Activated CD8-positive, alpha-beta T cell treated with anti-CD3 and anti-CD28 coated beads for 36 hours (primary cell): ENCODE measurements at places on chromosomes 1 and 21. TPM values are rescaled to one million over a fixed set of nuclear protein-coding genes. Genes with fewer than 3 reads are reported as not detected.

The AMY2A gene
- total RNA-seq: not detected

DNA sequence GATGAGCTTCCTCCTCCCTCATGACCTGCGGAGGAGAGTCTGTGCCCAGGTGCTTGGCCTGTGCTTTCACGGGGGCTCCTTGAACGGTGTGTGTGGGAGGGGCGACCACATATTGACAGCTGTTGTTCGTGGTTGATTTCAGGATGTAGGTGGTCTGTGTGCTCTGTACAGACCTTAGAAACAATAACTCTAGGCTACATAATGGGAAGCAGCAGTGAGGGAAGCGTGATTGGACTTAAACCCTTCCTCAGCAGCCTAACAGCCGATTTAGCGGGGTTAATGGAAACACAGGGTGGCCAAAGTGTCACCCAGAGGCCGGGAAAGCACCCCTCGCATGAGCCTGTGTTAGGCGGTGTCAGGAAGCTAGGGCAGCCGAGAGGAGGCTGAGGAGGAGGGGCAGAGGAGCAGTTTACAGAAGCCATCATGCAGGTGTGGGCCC is 56.0 kb downstream of the TBCE start:
- H3K27ac ChIP-seq: peak overlapping the region; percentile 54
- no peaks in the 10 kb centered on the region for H3K27me3 ChIP-seq
- H3K4me1 ChIP-seq: peaks cover 27% of the 10 kb centered on the region
- peak overlapping the region; percentile 18 for H3K4me3 ChIP-seq

- H3K27me3 ChIP-seq: no peaks in the 10 kb centered on the region
- peaks cover 6% of the 10 kb centered on the region for H3K36me3 ChIP-seq
- H3K4me1 ChIP-seq: peaks cover 75% of the 10 kb centered on the region
- H3K27ac ChIP-seq: peak overlapping the region; percentile 92
These were observed 17.2 kb downstream of the JAK1 start for GRCh38 chr1:64948905-64949833.

DNA sequence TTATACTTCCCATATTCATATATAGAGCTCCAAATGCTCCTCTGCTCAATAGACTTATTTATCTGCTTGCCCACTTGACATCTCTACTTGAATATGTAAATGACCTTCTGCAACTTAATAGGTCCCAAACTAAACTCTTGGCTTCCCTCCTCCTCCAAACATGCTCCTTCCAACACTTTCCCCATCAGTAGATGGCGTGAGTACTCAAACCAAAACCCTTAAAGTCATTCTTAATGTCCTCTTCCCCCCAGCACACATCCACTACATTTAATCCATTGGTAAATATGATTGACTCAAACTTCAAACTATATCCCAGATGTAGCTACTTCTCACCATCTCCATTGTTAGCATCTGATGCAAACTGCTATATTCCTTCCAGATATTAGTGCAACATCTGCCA is 48.5 kb upstream of the PBX1 start:
- H3K27me3 ChIP-seq: no peaks in the 10 kb centered on the region
- H3K4me1 ChIP-seq: no peaks in the 10 kb centered on the region
- DNase-seq: no peak
- no peak overlapping the region for H3K27ac ChIP-seq
- H3K36me3 ChIP-seq: no peaks in the 10 kb centered on the region
- H3K4me3 ChIP-seq: no peak overlapping the region

- no peak for DNase-seq
- H3K4me3 ChIP-seq: no peak overlapping the region
- H3K27me3 ChIP-seq: no peaks in the 10 kb centered on the region
- no peaks in the 10 kb centered on the region for H3K4me1 ChIP-seq
- no peak overlapping the region for H3K27ac ChIP-seq
These were observed 746.5 kb downstream of the USP25 start for GRCh38 chr21:16476056-16476825.

- H3K36me3 ChIP-seq: no peaks in the 10 kb centered on the region
- H3K4me1 ChIP-seq: peaks cover 4% of the 10 kb centered on the region
- no peaks in the 10 kb centered on the region for H3K27me3 ChIP-seq
- no peak overlapping the region for H3K27ac ChIP-seq
- no peak for DNase-seq
- no peak overlapping the region for H3K4me3 ChIP-seq
These were observed 22.3 kb upstream of the TMEM222 start for GRCh38 chr1:27299385-27300271.

DNA sequence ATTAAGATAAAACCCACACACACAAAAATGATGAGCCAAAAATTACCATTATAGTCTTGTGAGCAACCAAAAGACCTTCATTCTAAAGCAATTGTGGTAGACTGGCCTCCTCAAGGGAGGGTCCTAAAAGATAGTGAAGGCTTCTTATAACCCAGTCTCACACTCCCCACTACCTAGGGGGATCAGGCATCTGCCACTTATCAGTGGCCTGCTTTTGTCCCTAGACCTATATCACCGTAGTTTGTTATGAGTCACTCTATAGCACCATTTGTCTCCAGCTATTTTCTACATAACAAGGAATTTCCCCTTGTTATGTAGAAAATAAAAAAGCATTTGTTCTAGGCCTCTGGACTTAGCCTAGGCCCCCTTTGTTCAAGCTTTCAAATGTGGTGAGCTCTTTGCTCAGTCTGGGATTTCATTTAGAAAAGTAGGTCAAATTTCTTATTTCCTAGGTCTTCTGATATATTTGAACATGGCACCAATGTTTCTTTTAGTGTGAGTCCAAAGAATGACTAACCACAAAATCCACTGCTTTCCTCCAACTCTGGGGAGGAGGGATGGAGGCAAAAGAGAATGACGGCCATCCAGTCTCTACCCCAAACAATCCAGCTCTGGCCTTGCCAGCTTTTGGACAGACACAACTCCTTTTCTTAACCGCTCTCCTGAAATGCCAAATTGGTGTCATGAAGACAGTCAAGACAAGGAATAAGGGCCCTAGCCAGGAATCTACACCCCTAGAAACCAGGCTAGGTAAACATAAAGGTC is 8.9 kb downstream of the ADAR start:
- DNase-seq: no peak
- no peaks in the 10 kb centered on the region for H3K27me3 ChIP-seq
- H3K4me3 ChIP-seq: no peak overlapping the region

- no peaks in the 10 kb centered on the region for H3K27me3 ChIP-seq
- H3K27ac ChIP-seq: peak overlapping the region; percentile 81
- peak; percentile 46 for DNase-seq
- H3K36me3 ChIP-seq: peaks cover 4% of the 10 kb centered on the region
- peak overlapping the region; percentile 12 for H3K4me3 ChIP-seq
These were observed 231.0 kb upstream of the B3GALT2 start for GRCh38 chr1:193417403-193417802.

The CFH gene
- 0.38 TPM for total RNA-seq

DNA sequence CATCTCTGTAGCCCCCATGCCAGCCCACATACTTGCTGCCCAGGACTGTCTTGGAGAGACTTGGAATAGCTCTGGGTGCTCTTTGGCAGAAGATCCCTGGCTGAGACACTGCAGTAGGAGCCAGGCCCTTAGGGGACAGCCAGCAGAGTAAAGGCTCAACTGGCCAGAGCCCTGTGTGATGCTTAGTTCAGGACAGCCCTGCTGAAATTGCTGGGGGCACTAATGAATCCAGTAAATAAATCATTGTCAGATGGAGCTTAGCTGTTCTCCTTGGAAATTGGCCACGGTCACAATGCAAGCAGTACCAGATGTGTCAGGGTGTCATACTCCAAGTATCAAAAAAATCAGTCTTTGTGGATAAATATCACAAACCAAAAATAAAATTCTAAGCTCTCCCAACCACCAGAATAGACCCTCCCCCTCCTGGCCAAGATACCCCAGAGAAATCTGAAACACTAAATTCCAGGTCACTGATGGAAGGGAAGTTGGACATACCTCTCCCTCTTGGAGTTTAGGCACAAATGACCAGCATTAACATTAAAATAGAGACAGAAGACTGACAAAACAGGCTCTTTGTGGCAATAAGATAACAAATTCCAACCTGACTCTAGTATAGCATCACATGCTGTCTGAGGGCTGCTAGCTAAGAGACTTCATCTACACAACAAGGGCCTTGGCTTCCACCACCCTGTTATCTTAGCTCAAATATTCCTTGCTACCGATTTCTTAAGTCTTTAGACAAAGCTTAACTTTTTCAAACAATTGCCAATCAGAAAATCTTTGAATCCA is 83.2 kb upstream of the DNAH14 start:
- H3K4me1 ChIP-seq: no peaks in the 10 kb centered on the region
- DNase-seq: no peak
- no peak overlapping the region for H3K27ac ChIP-seq
- no peaks in the 10 kb centered on the region for H3K27me3 ChIP-seq
- H3K36me3 ChIP-seq: no peaks in the 10 kb centered on the region

- H3K27me3 ChIP-seq: peaks cover 1% of the 10 kb centered on the region
- peak; percentile 49 for DNase-seq
- peak overlapping the region; percentile 88 for H3K4me3 ChIP-seq
These were observed 841 bp downstream of the SNX27 start for GRCh38 chr1:151612501-151613281.

DNA sequence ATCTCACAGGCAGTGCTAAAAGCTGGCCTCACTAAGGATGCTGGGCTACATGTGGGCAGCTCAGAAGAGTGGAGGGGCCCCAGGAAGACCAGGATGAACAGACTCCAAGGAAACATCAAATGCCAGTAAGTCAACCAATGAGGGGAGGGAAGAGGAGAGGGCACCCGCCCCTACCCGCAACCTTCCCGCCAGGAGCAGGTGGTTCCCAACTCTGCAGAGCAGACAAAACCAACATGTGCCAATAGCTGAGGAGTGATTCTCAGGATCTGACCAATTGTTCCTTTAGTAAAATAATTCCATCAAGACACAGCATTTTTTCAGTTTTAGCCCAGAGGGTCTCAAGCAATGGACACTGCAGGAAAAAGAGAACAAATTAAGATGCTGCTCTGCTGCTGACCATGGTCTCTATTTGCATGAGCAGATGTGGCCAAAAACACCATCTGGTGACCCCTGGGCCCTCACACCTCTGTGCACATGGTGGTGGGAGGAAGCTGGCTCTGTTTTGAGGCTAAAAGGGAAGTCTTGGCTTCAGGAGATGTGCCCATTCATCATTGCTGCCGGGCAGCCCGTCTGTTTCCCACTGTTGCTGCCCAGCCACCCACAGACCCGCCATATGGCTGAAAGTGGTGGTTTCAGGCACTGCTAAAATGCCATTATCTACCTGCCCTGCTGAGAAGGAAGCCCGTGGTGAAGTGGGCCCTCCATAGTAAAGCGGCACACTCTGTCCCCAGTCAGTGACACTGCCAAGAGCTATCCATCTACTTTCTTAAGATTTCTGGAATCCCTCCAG is 231.8 kb downstream of the KCNH1 start:
- H3K4me3 ChIP-seq: no peak overlapping the region
- peaks cover 13% of the 10 kb centered on the region for H3K27me3 ChIP-seq
- H3K36me3 ChIP-seq: no peaks in the 10 kb centered on the region
- no peaks in the 10 kb centered on the region for H3K4me1 ChIP-seq
- H3K27ac ChIP-seq: no peak overlapping the region

The FASLG gene
- 7.0 TPM for total RNA-seq

The OR2T2 gene
- not detected for total RNA-seq

- H3K27me3 ChIP-seq: peaks cover 16% of the 10 kb centered on the region
- H3K4me3 ChIP-seq: no peak overlapping the region
- peaks cover 6% of the 10 kb centered on the region for H3K4me1 ChIP-seq
- no peaks in the 10 kb centered on the region for H3K36me3 ChIP-seq
These were observed 149.3 kb upstream of the WNT4 start for GRCh38 chr1:22292011-22292788.

DNA sequence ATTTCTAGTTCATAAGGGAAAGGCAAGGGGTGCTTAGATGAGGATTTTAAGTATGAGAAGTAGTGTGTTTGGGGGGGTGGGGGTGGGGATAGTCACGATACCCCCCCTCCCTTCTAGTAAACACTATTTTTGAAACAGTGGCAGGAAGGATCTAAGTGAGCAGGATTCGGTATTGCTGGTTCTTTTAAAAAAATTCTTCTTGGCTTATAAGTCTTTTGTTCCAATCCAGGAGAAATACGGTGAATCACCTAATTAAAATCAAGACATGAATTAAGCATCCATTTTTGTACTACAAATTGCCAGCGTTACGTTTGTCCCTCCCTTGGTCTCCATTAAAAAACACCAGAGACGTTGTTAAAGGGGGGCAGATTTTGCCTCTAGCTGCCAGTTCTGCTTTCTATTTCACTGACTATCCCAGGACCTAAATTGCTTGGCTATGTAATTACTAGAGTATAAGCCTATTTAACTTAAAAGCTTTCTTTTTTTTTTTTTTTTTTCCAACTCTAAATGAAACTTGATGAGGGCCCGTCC is 911 bp downstream of the LMO4 start:
- peak overlapping the region; percentile 94 for H3K27ac ChIP-seq
- H3K36me3 ChIP-seq: peaks cover 27% of the 10 kb centered on the region
- H3K4me3 ChIP-seq: peak overlapping the region; percentile 87
- DNase-seq: peak; percentile 37

- no peaks in the 10 kb centered on the region for H3K36me3 ChIP-seq
- H3K27me3 ChIP-seq: peaks cover 12% of the 10 kb centered on the region
- peak overlapping the region; percentile 36 for H3K4me3 ChIP-seq
- H3K27ac ChIP-seq: peak overlapping the region; percentile 17
These were observed 103.2 kb upstream of the KIF26B start for GRCh38 chr1:245051349-245052221.

GRCh38 chr21:29667651-29668050 is 272.1 kb downstream of the GRIK1 start:
- H3K27ac ChIP-seq: no peak overlapping the region
- no peaks in the 10 kb centered on the region for H3K4me1 ChIP-seq
- no peak overlapping the region for H3K4me3 ChIP-seq

DNA sequence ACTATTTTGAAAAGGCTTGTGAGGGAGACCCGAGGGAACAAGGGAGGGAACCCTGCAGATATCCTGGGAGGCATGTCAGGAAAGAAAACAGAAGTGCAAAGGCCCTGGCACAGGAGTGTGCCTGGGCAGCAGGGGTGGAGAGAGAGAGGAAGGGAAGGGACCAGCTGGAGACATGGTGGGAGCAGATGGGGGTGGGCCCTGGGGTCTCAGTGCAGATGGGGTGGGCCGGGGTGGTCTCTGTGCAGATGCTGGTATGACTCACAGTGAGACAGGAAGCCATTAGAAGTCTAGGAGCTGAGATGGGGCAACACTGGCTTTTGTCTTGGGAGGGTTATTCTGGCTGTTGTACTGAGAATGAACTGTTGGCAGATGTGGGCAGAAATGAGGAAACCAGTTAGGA is 363.6 kb upstream of the C1orf174 start:
- H3K27me3 ChIP-seq: peaks cover 5% of the 10 kb centered on the region
- no peaks in the 10 kb centered on the region for H3K4me1 ChIP-seq
- no peak overlapping the region for H3K4me3 ChIP-seq
- no peak for DNase-seq
- H3K27ac ChIP-seq: no peak overlapping the region
- H3K36me3 ChIP-seq: no peaks in the 10 kb centered on the region

The TNN gene
- 0.05 TPM for total RNA-seq
